ENCODE measurements at places on chromosomes 2 and 18. TPM values are rescaled to one million over a fixed set of nuclear protein-coding genes. Genes with fewer than 3 reads are reported as not detected.

GRCh38 chr2:201228271-201228911 lies 31.9 kb upstream of the CASP8 start:
- no peak for DNase-seq

DNA sequence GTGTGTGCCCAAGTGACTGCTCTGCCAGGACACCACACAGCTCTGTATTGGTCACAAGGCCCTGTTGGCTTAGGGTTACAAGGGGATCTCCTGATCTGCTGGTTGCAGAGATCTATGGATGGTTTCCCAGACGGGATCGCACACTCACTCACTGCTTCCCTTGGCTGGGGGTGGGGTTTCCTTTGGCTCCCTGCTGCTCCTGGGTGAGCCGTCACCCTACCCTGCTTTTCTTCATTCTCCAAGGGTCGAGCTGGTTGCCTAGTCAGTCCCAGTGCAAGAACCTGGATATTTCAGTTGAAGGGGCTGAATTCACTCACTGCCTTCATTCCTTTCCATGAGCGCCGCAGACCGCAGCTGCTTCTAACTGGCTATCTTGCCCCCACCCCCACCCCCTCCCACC lies 56.3 kb downstream of the GTF3C3 start:
- no peak for DNase-seq

- DNase-seq = no peak
Observed at GRCh38 chr2:170155022-170155722, 22.8 kb upstream of the MYO3B start.

MARCO gene
- 34.1 TPM for total RNA-seq

DNA sequence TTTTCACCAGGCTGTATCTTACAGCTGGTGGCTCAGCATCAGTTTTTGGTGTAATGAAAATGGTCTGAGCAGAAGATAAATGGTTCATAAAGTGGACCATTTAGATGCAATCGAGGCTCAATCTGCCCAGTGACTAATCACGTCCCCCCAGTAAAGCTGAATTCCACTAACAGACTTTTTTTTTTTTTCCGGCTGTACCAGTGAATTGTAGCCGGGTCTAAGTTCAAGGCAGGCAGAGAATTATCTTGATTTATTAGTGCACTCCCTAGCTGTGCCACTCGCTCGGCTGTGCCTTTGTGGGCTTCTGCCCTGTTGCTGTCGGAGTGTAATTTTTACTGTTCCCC lies 215.1 kb upstream of the POU3F3 start:
- no peak for DNase-seq

INHBB gene
- 5.9 TPM for total RNA-seq
